ENCODE measurements at places on chromosomes 16 and 17. TPM values are rescaled to one million over a fixed set of nuclear protein-coding genes. Genes with fewer than 3 reads are reported as not detected.

DNA sequence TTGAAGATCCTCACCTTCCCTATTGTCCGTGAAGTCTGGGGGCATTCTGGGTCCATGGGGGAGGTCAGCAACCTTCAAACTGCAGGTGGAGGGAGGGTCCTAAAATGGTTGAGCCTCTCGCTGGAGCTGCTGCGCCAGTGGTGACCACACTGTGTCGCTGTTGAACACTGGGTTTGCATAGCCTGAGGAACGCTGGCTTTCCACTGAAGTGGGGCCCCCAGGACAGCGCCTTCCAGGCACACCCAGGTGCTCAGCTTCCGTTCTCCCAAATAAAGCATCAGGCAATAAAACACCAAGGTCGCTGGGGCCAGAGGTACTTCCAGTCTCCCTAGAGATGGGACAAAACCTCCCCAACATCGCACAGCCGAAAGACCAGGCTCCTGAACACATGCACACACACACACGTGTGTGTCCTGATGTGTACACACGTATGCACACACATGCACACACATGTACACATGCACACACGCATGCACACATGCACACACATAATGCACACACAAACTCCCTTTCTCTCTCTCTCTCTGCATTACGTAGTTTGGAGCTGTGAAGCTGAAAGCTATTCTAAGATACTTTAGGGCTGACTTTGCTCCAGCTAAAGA lies 120.6 kb downstream of the IRF8 start:
- DNase-seq, result no peak

DNA sequence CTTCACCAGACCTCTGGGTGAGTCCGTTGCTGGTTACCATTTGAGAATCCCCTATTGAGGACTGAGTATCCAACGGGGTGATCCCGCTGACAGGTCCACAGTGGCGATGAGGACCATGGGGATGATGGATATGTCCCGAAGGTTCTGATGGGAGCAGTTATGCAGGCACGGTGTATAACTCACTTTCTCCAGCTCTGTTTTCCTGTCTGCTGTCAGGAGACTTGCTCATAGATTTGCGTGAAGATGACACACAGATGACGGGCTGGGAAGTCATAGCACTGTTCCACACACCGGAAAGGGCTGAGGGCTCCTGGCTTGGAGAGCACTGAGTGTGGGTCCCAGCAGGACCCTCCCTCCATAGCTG lies 22.2 kb upstream of the ADCY7 start:
- DNase-seq, result no peak

GRCh38 chr16:14538604-14539003 lies 91.5 kb downstream of the PARN start:
- DNase-seq, result no peak

- DNase-seq, result no peak
These were observed 11.1 kb downstream of the TNS4 start for GRCh38 chr17:40490289-40490853.

GRCh38 chr16:24838554-24839266 lies 7.1 kb upstream of the SLC5A11 start:
- DNase-seq, result no peak

The ABCC6 gene
- total RNA-seq, result not detected

Data from T-cell (primary cell).